ENCODE measurements at places on chromosomes 2 and 18.

DNA sequence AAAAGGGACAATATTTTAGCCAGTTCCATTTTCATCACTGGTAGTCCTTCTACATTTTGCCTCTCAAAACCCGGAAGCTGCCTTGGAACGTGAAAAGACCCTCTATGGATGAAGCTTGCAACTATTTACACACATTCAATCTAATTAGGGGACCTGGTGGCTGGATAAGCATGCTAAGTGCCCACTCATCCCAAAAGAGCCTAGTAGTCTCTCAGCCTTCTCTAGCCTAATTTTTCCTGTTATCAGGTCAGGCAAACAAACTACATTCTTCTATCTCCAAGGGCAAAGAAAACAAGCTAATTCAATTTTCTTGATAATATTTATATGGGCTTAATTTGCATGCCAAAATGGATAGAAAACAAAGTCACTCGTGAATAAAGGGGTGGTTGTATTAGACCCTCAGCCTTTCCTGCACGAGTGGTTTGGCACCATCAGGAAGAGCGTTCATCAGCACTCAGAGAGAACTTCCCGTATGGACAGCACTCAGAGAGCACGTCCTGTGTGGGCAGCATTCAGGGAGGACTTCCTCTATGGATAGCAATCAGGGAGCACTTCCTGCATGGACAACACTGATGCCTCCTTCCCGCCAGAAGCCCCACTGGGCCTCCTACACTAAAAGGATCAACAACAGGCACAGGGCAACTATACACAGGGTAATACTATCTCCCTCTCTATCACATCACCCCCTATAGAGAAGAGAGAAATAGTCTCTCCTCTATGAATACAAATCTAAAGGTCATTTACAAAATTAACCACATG is 122.2 kb downstream of the RBMS1 start:
- DNase-seq: peak; percentile 70

GRCh38 chr2:181616715-181617114 is 40.2 kb downstream of the CERKL start:
- DNase-seq: no peak

DNA sequence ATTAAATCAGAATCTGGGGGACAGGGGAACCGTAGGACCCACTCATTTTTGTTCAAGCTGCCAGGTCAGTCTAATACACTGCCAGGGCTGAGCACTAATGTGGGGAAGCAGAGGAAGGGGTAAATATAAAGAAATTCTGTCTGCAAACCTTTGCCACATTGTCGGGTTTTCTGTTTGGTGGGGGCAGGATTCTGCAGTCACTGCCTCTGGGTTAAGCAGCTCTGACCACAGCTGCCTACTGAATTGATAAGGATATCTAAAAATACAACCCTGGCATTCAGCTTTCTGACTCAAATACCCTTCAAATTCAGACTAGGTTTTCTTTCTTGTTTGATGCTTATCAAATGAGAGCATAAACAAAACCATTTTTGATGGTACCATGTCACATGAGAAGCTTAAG is 6.0 kb downstream of the DNER start:
- DNase-seq: no peak

DNA sequence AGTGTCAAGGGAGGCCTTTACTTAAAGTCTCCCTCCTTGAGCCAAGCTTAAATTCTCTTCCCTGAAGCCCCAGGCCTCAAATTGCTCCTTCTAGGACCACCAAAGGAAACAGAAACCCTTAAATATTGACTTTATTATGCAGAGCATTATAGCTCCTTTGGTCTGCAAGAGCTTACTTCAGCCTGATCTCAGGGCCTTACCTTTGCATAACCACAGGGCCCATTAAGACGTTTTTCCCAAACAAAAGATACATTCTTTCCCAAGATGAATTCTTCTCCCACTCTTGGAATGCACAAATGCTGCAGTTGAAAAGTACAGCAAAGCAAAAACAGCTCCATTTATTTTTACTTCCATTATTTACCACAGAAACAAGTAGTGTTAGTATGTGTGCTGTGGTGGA is 130.8 kb downstream of the B3GNT2 start:
- DNase-seq: no peak

DNA sequence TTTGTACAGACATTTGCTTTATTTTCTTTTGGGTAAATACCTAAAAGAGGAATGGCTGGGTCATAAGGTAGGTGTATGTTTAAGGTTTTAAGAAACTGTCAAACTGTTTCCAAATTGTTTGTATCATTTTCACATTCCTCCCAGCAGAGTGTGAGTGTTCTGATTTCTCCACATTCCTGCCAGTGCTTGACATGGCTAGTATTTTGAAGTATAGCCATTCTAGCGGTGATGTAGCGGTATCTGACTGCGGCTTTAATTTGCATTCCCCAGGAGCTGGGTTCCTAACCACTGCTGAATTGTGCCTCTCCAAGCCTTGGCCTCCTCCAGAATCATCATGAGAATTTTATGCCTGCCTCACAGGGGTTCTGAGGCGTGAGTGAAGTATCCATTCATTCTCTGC is 61.8 kb upstream of the ARL4C start:
- no peak for DNase-seq

- DNase-seq: no peak
Observed at GRCh38 chr18:32848826-32849225, 76.0 kb upstream of the KLHL14 start.
